Renal cortex interstitium (tissue), 15 donors: ENCODE measurements at places on chromosomes 3 and 15. TPM values are rescaled to one million over a fixed set of nuclear protein-coding genes. Genes with fewer than 3 reads are reported as not detected.

The EIF4E3 gene
- polyA plus RNA-seq, result 11.1 TPM

The GRK7 gene
- 0.21 TPM for polyA plus RNA-seq

The ZPLD1 gene
- polyA plus RNA-seq, result 0.78 TPM

The BCHE gene
- 10.3 TPM for polyA plus RNA-seq

The STRIT1 gene
- 1.7 TPM for polyA plus RNA-seq

The ADAMTS7 gene
- 33.1 TPM for polyA plus RNA-seq

The NEK10 gene
- polyA plus RNA-seq, result 1.6 TPM

The WDR93 gene
- 2.9 TPM for polyA plus RNA-seq

The RNF168 gene
- polyA plus RNA-seq, result 15.7 TPM

The SH3GL3 gene
- 11.0 TPM for polyA plus RNA-seq

The WDR53 gene
- polyA plus RNA-seq, result 17.2 TPM

DNA sequence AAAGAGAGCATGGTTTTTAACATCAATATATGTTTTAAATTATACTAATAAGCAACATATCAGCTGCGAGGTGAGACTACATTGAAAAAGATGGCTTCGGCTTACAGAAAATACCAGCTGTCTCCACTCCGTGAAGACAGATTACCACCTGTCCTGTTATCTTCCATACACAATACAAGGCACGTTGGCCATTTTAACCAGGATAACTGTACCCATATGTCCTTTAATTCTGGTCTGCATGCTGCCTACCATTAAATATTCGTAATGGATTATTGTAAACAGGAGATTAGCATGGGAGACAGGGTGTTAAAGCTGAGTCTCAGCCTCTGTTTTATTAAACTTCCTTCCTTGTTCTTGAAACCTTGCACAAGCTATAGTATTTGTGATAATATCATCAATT, 855.5 kb downstream of the ROBO1 start:
- no peak for DNase-seq

- DNase-seq, result peak; percentile 78
Measured at GRCh38 chr15:31391687-31392671, 65.3 kb downstream of the KLF13 start.

- DNase-seq, result no peak
Measured at GRCh38 chr15:70712271-70712670, 51.1 kb downstream of the UACA start.

GRCh38 chr3:194283221-194284006, 67.7 kb downstream of the CPN2 start:
- no peak for DNase-seq

DNA sequence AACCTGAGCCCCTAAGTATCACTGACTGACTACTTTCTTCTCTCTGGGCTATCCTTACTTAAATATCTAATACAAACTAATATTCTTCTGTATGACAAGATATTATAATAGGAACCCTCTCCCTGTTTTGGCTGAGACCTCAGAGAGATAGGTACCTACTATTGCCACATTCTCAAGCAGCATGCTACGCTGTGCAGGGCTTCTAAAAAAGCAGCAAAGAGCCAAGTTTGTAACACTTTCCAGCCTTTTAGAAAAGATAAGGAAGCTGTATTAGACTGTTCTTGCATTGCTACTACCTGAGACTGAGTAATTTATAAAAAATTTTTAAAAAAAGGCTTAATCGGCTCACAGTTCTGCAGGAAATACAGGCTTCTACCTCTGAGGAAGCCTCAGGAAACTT, 126.8 kb upstream of the ABI3BP start:
- DNase-seq, result no peak

GRCh38 chr3:105585-105984, 91.0 kb upstream of the CHL1 start:
- DNase-seq, result no peak

DNA sequence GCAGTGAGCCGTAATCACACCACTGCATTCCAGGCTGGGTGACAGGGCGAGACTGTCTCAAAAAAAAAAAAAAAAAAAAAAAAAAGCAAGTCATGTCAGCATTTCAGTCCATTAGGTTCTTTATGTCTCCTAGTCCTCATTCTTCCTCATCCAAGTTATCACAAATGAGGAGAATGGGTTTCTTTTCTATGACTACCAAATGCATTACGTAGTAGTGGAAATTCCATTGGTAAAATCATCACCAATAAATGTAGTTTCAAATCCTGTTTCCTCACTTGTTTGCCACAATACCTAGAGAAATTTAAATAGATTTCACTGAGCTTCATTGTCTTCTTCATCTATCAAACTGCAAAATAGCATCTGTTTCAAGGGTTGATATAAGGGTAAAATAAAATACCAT, 317.6 kb upstream of the MME start:
- DNase-seq, result no peak

DNA sequence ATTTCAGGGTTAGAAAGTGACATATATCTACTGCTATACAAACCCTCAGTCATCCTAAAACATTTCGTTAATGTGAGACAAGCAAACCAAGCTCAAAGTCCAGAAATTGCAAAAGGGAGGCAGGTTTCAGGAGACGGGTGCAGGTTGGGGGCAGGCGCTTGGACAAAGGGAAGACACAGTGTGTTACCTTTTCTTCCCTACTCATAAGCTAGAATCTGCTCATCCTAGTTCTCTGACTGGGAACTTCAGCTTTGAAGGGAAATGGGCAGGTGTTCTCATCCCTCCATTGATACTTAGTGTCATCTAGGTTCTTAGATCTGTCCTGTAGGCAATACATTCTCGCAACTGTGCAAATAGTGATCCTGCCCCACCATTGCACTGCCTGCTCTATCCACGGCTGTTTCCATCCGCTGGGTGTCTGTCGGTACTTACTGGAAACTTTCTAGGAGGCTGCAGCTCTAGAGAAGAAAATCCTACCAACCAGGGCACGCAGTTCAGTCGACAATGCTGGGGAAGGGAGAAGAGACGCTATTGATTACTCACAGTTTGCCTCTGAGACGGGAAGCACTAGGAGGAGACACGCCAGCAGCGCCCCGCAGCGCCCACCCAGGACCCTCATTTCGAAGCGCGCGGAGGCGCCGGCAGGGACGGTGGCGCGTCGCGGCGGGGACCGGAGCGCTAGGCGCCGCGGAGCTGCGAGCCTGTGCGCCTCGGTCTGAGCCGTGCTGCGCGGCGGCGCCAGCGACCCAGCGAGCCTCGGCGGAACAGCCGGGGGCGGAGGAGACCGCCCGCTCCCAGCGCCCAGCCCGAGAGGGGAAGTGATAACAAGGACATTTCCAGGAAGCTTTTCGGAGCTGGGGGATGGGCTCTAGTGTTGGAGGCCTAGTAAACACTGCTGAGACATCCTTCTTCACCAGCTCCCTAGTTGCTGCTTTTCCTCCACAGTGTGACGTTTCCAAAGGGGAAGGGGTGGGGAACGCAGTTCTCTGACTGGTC, at the start of gene PROS1:
TSS of gene PROS1 (minus strand) at position 766 of the 996 bp plus-strand sequence. CDS start at position 619, 147 bp downstream.
- DNase-seq, result peak; percentile 72

DNA sequence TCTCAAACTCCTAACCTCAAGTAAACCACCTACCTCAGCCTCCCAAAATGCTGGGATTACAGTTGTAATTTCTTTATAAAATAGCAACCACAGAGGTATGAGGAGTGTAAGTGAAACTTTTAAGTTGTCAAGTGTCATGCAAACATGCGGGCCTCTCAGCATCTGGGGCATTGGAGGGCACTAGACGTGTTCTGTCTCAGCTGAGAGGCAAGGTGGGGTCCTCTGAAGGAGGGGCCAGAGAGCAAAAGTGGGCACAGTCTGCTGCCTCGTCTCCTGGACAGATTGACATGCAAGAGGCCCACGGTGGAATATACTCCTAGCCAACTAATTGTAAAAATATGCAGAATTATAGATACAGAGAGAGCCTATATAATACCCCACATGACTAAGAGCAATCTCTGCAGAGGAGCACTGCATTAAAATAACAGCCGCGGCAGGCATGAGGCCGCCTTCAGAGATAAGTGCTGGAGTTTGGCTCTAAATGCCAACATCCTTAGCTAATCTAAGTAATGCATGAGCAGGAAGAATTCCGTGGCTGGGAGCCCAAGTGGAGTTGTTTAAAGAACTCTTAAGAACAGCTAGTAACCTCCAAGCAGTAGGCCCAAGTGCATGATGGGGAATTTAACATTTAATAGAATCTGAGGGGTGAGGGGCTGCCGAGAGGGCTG, 87.8 kb upstream of the RNU6-1 start:
- no peak for DNase-seq

GRCh38 chr3:141737093-141737492, 1.0 kb upstream of the RNF7 start:
- no peak for DNase-seq

GRCh38 chr3:68893600-68894239, 38.6 kb downstream of the TAFA4 start:
- peak; percentile 25 for DNase-seq

- DNase-seq, result no peak
Measured at GRCh38 chr15:49990835-49991545, 128.0 kb downstream of the ATP8B4 start.

DNA sequence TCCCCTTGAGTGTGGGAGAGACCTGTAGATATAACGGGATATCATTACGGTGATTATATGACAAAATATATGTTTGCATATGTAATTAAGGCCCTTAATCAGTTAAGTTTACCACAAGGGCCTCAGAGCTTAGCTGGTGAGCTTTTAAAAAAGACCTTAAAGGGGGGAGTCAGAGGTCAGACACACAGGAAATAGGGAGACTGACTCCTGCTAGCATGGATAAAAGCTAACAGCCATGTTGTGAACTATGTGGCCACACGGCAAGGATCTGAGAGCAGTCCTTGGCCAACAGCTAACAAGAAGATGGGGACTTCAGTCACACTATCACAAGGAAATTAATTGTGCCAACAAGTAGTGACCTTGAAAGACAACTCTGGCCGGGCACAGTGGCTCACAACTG, 3.1 kb downstream of the STAG1 start:
- DNase-seq, result no peak

GRCh38 chr3:112253301-112253971, 40.6 kb downstream of the SLC9C1 start:
- DNase-seq, result no peak

- DNase-seq, result no peak
Measured at GRCh38 chr3:13234666-13235065, 161.4 kb upstream of the IQSEC1 start.

DNA sequence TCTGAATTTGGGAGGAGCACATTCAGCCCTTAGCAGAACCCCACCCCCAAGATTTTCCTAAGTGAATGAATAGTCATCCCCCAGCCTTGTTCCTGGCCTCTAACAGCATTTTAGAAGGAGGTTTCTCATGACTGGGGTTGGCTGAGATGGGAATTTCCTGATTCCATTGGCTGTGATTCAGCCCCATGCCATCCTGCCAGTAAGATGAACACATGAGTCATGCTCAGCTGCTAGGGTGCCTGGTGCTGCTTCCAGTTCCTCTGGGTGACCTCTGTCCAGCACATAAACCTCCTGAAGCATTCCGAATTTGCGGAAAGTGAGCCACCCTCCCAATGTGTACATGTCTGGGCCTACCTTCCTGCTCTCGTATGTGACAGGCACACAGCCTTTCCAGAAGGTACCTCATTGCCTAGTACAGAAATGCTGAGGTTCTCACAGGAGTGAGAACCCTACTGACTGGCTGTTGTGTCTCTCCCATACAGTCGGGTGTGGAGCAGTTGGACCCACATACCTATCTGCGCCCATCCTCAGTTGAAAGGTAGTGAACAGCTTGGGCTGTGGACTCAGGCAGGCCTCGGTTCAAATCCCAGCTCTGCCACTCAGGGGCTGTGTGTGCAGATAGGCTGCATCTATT, 91.7 kb downstream of the APBA2 start:
- no peak for DNase-seq

DNA sequence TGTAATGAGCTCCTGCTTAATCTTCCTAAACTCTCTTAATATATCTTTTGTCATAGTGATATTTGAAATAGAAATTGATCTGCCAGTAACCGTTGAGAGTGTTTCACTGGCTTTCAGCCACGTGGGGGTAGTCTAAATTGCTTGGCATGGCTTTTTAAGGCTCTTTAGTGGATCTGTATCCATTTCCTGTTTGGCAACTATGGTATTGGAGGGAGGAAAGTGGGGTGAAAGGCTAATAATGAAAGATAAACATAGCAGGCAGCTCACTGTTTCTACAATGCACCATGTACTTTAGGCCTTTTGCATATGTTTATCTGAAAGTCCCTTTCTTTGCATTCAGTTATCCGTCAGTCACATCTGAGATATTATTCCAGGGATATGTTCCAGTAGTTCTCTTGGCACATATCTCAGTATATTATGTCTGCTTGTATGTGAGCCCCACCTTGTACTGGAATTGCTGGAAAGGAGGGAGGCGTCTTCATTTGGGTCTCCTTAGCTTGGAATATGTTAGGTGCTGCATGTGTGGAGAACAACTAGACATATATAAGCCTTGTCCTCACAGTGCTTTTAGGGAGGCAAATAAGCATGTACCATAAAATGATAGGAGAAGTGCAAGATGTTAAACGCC, 10.8 kb downstream of the TOPAZ1 start:
- no peak for DNase-seq

DNA sequence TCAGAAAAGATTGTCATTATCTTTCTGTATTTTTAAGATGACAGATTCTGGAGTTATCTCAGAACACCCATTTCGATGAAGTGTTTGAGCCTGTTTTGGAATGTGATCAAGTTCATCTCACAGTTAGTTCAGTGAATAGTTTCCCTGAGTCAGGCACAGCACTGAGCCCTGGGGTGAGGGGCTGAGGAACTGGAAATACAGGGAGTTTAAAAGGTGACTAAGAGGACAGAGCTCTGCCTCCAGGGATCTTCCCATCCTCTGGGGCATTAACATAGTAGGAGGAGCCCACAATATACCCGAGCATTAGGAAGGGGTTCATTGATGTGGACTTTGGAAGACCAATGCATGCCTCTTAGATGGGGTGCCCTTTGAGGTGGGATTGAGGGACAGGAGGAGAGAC, 355.1 kb downstream of the CLSTN2 start:
- DNase-seq, result no peak

GRCh38 chr3:112740835-112741234, 99.9 kb upstream of the CCDC80 start:
- DNase-seq, result no peak

GRCh38 chr3:3071136-3071535, 39.0 kb downstream of the IL5RA start:
- DNase-seq, result peak; percentile 13

DNA sequence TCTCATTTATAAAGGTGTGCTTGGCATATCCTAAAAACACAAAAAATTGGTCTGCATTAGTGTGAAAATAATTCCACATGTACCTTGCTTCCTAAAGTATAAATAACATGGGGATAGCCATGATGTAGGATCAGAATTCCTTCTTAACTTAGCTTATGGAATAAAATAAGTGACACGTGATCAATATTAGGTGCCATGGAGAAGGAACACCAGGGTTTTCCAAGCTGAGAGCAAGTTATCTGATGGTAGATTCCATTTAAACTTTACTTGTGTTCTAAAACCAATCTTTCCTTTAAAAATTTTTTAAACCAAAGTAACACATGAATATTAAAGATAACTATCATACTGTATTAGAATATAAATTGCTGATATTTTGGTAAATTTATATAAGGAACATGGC, 300.5 kb downstream of the ZPLD1 start:
- DNase-seq, result no peak

- no peak for DNase-seq
Measured at GRCh38 chr3:41208507-41209220, 9.4 kb downstream of the CTNNB1 start.
